ENCODE measurements at places on chromosomes 16 and 17. TPM values are rescaled to one million over a fixed set of nuclear protein-coding genes. Genes with fewer than 3 reads are reported as not detected.

The PRCD gene
- total RNA-seq, result 1.3 TPM

The NPIPB13 gene
- 13.6 TPM for total RNA-seq

The LRRC37A gene
- total RNA-seq, result 3.2 TPM

The PIK3R6 gene
- 2.4 TPM for total RNA-seq

- no peak for DNase-seq
Observed at GRCh38 chr16:56203052-56203451, 11.8 kb downstream of the GNAO1 start.

DNA sequence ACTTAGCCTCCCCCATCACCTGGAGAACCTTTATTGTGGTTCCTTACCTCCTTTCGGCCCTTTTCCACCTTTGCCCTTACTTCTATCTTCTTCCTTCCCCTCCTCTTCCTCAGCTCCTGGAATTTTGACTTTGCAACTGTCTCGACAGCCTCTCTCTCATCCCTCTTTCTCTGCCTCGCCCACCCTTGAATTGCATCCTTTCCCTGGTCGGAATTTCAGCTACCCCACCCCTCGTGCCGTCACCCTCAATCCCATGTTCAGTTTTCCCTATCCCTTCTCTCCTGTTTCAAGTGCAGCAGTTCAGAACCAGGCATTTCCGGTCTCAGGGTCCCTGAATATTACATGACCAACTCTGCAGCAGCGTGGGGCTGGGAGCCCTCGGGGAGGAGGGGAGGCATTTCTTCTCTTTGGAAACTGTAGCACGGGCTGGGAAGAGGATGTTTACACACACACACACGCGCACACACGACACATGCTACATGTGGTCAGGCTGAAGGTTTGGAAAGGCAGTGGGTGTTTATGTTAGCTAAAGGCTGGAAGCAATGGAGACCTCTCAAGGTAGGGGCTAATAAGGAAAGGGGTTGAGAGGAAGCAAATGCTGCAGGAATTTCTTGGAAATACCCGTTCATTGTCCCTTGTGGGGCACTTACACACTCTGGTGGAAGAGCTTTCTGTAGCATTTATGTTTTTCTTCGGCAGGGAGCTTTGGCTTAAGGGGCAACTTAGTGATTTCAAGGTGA, 971 bp downstream of the MINK1 start:
- DNase-seq, result no peak

DNA sequence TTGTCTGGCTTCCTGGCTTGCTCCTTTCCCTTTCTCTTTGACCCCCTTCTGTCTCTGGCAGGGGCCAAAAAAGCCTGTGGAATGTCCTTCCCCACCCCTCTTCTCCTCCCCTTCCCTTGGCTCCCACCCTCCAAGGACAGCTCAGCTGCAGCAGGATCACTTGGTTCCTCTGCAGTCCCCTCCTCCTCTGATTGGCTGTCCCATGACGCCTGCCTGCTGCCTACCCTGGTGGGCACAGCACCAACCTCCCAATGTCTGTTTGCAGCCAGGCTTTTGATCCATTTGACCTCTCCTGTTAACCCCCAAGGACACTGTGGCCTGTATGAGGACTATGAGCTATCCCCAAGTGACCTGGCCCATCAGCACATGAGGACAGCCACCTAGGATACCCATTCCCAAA, 14.8 kb upstream of the MTMR4 start:
- no peak for DNase-seq

- no peak for DNase-seq
Observed at GRCh38 chr16:84239909-84240308, at the start of gene KCNG4. TSS of gene KCNG4 (minus strand) at chr16:84240012. CDS start at chr16:84237485, 2,527 bp downstream.

Measured in left lung (tissue), 14 donors.